Smooth muscle cell of the coronary artery (primary cell): ENCODE measurements at places on chromosomes 2 and 18. TPM values are rescaled to one million over a fixed set of nuclear protein-coding genes. Genes with fewer than 3 reads are reported as not detected.

The NAPG gene
- 24.2 and 35.0 TPM in 2 replicates for total RNA-seq

The UGT1A4 gene
- not detected in 2 replicates for total RNA-seq

The POU3F3 gene
- total RNA-seq = 2.3 TPM in 1 of 2 replicates, not detected in the other

The STPG4 gene
- total RNA-seq = 0.23 TPM in 2 replicates

The DUSP19 gene
- total RNA-seq = 3.4 and 4.2 TPM in 2 replicates

The C1QL2 gene
- total RNA-seq = not detected in 2 replicates

The TRIM43 gene
- total RNA-seq = not detected in 2 replicates

The KYNU gene
- total RNA-seq = under 0.01 and 1.3 TPM in 2 replicates

The SCYGR4 gene
- total RNA-seq = under 0.01 TPM in 1 of 2 replicates, not detected in the other

The IL18R1 gene
- total RNA-seq = 1.1 and 4.3 TPM in 2 replicates

The COBLL1 gene
- 2.2 and 5.7 TPM in 2 replicates for total RNA-seq

The TDRD15 gene
- total RNA-seq = not detected in 2 replicates

The FOXD4L1 gene
- under 0.01 and 0.12 TPM in 2 replicates for total RNA-seq
